Stomach (tissue), 19 donors: ENCODE measurements at places on chromosomes 6 and 20. TPM values are rescaled to one million over a fixed set of nuclear protein-coding genes. Genes with fewer than 3 reads are reported as not detected.

NMBR gene
- 0.73 TPM for total RNA-seq

ZBTB46 gene
- 5.5 TPM for total RNA-seq

GRM1 gene
- total RNA-seq = not detected

TTK gene
- total RNA-seq = 7.7 TPM

GMDS gene
- total RNA-seq = 252 TPM

DYNLT2 gene
- total RNA-seq = 2.0 TPM

NKAIN2 gene
- total RNA-seq = 9.6 TPM

ZC2HC1B gene
- 0.92 TPM for total RNA-seq

PPIL6 gene
- not detected for total RNA-seq

ADGB gene
- total RNA-seq = 0.29 TPM

RUNX2 gene
- 5.1 TPM for total RNA-seq

- no peak for DNase-seq
Observed at GRCh38 chr20:36341331-36342020, 35.3 kb downstream of the DLGAP4 start.

GRCh38 chr20:14687313-14687712 lies 349.9 kb upstream of the FLRT3 start:
- no peak for DNase-seq

DNA sequence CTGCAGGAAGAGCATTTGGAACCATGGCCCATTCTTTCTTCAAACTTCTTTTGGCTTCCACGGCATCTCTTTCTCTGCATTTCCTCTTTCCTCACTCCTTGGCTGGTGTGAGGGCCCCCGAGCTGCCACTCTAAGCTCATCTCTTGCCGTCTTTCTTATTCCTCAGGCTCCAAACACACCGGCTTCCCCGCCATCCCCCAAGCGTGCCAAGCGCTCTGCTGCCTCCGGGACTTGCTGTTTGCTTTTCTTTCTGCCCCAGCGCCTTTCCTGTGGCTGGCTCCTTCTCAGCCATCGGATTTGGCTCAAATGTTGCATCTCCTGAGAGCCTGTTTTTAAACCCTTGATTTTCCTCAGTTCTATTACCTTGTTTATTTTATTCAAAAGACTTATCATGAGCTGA lies 172.7 kb downstream of the PACRG start:
- DNase-seq = no peak

GRCh38 chr6:6348256-6348655 lies 27.8 kb upstream of the F13A1 start:
- no peak for DNase-seq

GRCh38 chr6:63275953-63276352 lies 43.8 kb downstream of the LGSN start:
- DNase-seq = no peak

DNA sequence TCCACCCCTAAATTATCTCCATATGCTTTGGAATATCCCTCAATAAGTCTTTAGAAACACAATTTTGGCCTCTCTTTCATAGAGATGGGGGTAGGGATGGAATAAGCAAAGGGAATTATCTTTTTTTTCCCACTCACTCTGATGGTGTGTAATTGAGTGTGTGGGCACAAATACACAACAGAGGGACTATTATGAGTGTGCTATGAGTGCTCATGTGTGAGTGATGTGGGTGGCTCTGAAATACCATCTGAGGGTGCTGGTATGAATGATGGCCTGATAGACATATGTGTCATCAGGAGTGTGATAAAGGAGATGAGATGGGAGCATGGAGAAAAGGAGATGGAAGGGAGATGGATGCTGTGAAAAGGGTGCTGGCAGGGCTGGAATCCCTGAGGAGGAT lies 35.6 kb downstream of the GSS start:
- DNase-seq = no peak

- no peak for DNase-seq
Observed at GRCh38 chr20:37537505-37537904, 9.8 kb upstream of the BLCAP start.

GRCh38 chr6:64930681-64931080 lies 776.3 kb downstream of the EYS start:
- peak; percentile 28 for DNase-seq

- DNase-seq = no peak
Observed at GRCh38 chr20:45429618-45430017, 13.7 kb downstream of the PIGT start.

- no peak for DNase-seq
Observed at GRCh38 chr6:79872986-79873385, 74.4 kb downstream of the ELOVL4 start.

DNA sequence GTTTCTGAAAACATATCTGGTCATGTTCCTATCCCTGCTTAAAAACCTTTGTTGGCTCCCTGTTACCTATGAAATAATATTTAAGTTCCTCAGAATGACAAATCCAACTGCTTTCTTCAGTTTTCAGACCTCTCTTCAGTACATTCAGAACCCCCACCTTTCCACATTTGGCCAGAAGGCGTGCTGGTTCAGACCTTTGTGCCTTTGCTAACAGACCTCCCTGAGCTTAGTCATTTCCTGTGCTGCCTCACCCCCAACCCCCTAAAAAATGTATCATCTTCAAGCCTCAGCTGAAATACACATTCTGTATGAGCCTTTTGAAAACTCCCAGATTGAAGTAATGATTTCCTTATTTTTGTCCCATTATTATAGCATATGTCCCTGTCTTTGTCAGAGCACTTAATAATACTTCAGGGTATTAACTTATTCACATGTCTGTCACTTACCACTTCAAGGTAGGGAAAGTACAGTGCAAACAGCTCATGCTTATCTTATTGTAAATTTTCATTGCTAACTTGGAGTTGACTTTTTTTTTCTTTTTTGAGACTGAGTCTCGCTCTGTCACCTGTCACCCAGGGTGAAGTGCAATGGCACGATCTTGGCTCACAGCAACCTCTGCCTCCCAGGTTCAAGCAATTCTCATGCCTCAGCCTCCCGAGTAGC lies 19.7 kb downstream of the FAM217A start:
- no peak for DNase-seq

DNA sequence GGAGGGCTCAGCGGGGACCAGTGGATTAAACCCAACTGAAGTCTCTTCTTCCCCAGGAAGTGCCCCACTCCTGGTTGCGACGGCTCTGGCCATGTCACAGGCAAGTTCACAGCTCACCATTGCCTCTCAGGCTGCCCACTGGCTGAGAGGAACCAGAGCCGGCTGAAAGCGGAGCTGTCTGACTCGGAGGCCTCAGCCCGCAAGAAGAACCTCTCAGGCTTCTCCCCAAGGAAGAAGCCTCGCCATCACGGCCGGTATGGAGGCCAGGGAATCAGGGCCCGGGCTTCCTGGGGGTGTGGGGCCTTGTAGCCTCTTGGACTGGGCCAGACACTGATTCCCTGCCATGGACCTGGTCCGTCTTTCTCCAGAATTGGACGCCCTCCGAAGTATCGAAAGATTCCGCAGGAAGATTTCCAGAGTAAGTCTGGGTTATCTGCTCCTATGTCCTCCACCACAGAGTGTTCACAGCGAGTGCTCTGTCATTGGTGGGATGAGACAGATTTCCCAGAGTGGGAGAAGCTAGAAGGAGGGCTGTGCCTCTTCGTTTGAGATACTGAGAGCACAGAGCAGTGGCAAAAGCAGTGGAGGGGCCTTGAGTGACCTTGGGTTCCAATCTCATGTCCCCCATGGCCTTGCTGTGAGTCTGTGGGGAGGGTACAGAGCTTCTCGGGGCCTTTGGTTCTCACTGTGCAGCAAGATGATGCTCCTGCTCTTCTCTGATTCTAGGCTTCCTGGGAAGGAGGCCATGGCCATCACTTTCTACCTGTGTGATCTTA lies 22.6 kb upstream of the SGK2 start:
- DNase-seq = no peak

DNA sequence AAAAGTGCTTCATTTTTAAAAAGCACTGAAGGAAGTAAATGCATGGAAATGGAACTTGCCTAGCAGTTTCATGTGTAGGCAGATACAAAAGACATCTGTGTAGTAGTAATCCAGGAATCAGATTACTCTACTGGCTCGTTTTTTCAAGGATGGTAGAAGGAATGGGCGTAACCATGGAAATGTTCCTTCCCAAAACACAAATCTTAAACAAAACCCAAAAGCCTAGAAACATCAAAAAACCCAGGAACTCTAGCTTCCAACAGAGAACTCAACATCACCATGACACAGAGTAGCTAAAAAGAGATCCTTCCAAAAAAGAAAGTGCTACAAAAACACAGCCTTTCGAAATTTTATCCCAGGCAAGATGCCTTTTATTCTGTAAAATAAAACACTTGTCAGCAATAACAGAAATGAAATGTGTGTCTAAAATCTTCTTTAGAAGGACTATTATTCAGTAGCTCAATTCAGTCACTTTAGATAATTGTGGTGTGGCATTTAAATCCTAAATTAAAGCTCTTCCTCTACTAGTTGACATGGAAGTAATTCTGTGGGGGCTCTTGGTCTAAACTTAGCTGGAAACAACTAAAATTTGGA lies 81.7 kb downstream of the FAM217A start:
- DNase-seq = peak; percentile 66

DNA sequence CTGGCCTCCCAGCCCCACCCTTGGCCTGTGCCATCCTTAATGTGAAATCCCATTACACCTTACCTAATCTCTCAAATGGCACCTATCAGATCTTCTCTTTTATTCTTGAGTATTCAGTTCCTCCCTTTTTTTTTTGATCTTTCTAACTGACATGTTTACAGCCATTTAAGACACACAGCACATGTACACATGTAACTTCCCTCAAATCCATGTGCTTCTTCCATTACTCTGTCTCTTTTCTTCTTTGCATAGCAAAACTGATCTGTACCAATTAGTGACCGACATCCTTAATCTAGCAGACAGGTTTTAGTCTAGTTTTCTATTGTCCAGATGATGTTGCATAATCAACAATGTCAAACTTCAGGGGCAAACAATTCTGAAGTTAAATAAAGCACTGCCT lies 413.8 kb upstream of the FLRT3 start:
- no peak for DNase-seq

- peak; percentile 44 for DNase-seq
Observed at GRCh38 chr6:89530982-89531381, 98.0 kb downstream of the ANKRD6 start.

GRCh38 chr20:43238266-43238665 lies 48.6 kb upstream of the PTPRT start:
- no peak for DNase-seq

DNA sequence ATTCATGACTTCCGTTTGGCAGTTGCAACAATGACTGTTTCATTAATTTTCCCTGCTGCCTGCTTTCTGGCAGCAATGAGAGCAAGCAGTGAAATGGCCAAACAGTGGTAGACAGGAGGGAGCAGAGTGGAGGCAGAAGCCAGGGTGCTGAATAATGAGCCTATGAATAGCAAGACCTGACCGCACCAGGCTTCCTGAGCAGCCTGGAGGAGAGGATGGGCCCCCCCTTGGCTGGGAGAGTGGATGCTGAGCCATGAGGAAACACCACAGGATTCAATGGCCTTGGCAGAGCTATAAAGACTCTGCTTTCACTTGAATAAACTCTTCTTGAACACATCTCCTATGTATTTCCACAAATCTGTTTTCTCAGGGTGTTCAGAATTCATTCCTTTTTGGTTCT lies 68.1 kb upstream of the SNRPB2 start:
- no peak for DNase-seq

DNA sequence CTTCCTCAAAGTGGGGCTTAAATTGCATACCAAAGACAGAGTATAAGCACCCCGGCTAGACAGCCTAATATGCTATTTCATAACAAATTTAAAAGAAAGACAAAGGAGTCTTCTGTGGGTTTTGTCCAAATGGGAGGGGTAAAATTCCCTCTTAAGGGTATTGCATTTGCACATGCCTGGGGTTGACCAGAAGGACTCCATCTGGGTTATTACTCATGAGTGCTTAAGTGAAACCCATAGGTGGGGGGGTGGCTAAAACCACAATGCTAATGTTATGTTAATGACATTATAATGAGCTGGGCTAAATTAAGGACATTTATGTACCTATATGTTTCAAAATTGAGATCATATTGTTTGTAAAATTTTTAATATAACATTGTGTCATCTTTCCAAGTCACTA lies 15.0 kb downstream of the IMPG1 start:
- DNase-seq = no peak
